ENCODE measurements at places on chromosomes 6 and 20. TPM values are rescaled to one million over a fixed set of nuclear protein-coding genes. Genes with fewer than 3 reads are reported as not detected.

The NUDT3 gene
- 9.1 TPM for polyA plus RNA-seq

The TFAP2C gene
- 0.05 TPM for polyA plus RNA-seq

The NKX2-2 gene
- not detected for polyA plus RNA-seq

The KCNS1 gene
- 0.62 TPM for polyA plus RNA-seq

The CLPSL1 gene
- not detected for polyA plus RNA-seq

The CARMIL1 gene
- polyA plus RNA-seq: 0.90 TPM

The C20orf202 gene
- not detected for polyA plus RNA-seq

The TASP1 gene
- polyA plus RNA-seq: 3.9 TPM

The NHSL1 gene
- 6.0 TPM for polyA plus RNA-seq

The PRDM13 gene
- not detected for polyA plus RNA-seq

All from IMR-90 (cell line).